ENCODE measurements at places on chromosomes 7 and 10.
A peak's percentile ranks its signal among the peaks of the same experiment; 100 is the strongest.

DNA sequence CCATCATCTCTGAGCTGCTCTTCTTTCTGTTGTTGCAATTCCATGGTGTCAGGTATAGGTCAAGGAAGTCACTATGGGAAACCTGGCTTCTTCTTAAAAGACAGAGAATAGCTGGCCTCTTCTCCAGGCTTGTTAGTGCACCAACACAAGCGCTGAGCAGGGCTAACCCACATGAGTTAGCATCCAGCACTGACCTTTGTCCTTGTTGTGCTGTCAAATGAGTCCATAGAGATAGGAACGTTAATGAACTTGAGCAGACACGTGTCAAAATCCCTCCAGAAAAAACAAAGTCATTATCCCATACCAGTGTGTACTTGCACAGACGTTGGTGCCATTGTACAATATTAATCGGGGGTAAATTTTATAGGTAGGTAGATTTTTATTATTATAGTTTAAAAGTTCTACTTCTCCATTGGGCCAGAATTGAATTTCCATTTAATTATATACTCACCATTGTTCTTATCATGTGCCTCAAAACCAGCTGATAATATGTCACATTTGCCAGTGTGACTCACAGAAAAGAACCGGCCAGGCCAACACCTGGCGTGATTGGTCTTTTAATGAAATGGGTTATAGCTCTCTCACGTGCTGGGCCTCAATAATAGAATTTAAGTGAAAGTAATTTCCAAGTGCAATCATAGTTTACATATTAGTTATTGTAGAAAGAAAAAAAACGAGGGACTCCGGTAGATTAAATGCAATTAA, 468.8 kb upstream of the MGMT start:
- DNase-seq: no peak

DNA sequence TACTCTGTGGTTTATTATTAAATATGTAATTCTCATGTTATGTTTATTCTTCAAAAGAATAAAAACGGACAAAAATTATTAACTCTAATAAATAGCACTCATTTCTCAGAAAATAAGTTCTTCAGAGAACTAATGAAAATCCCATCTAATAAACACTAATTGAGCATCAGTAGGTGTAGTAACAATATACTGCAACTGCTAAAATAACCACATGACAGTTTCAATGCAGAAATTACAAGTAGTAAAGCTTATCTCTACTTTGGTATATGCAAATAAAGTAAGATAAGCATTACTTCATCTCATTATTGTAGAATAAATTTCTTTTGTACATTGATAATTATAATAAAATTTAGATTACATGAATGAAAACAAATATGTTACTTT, 56.4 kb upstream of the DKK1 start:
- no peak for DNase-seq

GRCh38 chr7:128387216-128388144, 22.3 kb downstream of the IMPDH1 start:
- peak; percentile 52 for DNase-seq

DNA sequence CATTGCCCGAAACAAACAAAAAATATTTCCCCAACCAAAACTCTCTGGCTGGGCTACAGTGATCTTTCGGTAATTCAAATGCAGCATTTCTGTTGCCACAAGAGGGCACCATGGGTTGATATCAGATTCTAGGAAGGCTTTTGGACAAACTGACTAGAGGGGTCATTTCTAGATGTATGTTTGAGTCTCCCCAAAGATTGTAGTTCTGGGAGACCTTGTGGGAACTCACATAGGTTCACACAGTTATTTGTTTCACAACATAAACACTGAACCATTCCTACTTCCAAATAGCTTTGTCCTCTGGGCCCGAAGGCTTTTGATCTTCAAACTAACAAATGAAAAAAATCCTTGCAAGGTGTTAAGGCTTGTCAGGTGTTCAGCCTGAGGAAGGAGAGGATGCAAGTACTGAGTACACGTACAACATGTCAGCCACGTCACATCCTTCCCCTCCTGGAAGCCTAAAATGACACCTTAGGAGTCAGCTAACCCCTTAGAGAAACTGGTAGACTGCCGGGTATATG, 37.0 kb upstream of the IL15RA start:
- DNase-seq: no peak

- no peak for DNase-seq
These were observed 158.8 kb downstream of the SKAP2 start for GRCh38 chr7:26705567-26705966.

DNA sequence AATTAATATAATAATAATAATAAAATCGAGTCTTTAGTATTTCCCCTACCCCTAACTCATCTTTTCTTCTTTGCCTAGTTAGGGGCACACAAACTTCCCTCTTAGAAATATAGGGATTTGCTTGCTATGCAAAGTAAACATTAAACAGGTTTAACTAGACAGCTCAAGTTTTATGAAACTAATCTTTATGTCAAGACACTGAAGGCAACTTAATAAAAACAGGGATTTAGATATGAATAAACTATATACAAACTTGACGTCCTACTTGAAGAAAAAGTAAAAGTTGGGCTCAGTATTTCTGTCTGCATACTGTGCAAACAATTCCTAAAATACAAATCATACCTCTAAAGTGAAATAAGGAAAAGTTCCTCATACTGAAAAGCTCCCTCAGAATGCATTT, 52.1 kb upstream of the CAV2 start:
- no peak for DNase-seq

DNA sequence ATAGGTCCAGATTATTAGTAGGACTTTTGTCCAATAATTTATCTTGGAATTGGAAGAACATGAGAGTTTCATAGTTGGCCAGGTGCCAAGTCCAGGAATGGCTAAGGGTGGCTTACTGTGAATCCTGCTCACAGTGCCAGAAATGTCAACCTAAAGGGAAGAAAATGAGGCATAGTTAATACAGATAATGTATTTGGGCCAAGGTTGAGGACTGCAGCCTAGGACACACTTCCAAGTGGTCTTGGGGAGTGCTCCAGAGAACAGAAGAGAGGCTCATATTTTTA, 78.2 kb downstream of the MAPK8 start:
- DNase-seq: no peak

DNA sequence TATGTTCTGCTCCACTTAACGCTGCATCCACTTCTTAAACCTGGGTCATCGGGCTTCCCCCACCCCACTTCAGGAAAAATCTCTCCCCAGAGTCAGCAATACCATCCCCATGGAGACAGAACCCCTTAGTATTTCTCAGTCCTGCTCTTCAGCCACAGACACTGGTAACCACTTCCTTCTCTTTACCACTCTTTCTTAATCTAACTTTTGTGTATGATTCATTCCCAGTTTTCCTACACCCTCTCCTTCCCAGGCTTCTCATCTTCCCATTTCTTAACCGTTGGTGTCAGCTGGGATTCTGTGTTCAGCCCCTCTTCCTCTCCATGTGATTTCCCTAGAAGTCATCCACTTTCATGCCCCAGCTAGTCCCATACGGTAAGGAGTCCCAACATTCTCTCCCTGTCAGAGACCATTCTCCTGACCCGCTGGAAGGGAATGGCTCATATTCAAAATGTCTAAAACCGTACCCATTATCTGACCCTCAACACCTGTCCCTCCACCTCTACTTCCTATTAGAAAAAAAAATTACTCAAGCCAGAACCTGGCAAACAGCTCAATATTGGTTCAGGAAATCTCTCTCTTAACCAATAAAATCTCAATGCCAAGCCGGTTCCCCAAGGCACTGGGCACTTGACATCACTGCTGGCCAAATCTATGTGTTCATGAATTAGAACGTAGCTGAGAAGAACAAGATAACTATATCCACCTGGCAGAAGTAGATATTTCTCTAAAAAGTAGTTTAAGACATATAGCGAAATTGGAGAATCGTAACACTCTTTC, 89.4 kb downstream of the DGKI start:
- DNase-seq: no peak

- no peak for DNase-seq
These were observed 25.5 kb upstream of the VPS41 start for GRCh38 chr7:38934536-38934935.

DNA sequence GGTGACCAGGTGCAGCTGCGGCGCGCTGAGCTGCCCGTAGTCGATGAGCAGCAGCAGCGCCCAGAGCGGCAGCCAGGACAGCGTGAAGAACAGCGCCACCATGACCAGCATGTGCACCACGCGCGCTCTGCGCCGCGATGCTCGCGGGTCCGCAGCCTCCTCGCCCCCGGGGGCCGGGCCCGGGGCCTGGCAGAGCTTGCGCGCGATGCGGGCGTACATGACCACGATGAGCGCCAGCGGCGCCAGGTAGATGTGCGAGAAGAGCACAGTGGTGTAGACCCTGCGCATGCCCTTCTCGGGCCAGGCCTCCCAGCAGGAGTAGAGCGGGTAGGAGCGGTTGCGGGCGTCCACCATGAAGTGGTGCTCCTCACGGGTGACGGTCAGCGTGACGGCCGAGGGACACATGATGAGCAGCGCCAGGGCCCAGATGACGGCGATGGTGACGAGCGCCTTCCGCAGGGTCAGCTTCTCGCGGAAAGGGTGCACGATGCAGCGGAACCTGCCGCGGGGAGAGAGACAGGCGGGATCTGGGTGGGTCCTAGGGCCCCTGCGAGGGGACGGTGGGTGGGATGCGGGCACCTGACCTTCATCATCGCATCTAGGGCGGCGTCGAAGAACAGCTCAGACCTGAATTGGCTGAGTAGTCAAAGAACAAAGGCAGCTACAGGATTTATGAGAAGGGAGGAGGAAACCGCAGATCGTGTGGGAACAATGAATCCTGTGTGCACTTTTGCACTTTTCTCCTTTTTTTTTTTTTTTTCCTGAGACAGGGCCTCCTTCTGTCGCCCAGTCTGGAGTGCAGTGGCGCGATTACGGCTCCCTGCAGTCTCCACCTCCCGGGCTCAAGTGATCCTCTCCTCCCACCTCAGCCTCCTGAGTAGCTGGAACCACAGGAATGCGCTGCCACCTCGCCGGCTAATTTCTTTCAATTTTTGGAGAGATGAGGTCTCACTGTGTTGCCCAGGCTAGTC, 22.4 kb upstream of the PPA1 start:
- DNase-seq: no peak

GRCh38 chr10:404346-404745, 269.1 kb downstream of the ZMYND11 start:
- DNase-seq: no peak

DNA sequence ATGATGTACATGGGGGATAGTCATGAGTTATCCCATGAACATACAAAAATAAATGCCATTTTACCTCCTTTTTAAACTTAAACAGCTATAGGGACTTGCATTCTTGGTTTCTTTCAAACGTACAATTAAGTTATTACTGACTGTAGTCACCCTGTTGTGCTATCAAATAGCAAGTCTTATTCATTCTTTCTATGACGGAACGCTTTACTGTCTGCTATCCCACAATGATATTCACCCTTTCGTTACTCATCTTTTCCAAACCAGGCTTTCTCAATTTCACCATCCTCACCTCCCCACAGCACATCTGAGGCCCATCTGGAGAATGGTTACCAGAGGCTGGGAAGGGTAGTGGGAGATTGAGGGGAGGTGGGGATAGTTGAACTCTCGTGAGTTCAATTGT, 218.8 kb downstream of the PHF14 start:
- DNase-seq: no peak

DNA sequence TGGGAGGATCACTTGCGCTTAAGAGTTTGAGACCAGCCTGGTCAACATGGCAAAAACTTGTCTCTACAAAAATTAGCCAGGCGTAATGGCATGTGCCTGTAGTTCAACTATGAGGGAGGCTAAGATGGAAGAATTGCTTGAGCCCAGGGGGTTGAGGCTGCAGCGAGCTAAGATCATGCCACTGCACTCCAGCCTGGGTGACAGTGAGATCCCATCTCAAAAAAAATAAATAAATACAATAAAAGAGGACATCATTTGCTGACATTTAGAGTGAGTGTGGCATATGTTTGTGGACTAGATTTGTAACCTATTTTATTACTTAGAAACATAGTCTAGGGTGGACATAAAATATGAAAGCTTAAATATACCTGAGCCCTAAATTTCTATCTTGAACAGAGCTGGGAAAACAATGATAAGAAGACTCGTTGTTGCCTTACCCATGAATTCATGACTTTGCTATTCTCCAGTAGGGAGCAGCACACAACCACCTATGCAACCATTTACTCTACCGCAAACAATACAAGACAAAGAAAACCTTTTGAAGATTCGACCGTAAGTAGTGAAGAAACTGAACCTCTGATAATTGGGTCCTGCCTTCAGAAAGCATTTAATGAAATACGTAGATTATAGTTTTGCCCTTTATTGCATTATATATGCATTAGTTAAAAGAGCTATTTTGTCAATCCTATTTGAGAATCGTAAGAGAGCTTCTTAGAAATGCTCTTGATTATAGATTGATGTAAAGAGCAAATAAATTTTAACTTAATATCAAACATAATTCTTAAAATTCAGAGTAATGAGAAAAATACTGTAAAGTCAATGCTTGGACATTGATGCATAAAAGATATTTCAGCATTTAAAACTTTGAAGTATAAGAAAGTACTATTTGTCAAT, 83.5 kb downstream of the GNAT3 start:
- no peak for DNase-seq

DNA sequence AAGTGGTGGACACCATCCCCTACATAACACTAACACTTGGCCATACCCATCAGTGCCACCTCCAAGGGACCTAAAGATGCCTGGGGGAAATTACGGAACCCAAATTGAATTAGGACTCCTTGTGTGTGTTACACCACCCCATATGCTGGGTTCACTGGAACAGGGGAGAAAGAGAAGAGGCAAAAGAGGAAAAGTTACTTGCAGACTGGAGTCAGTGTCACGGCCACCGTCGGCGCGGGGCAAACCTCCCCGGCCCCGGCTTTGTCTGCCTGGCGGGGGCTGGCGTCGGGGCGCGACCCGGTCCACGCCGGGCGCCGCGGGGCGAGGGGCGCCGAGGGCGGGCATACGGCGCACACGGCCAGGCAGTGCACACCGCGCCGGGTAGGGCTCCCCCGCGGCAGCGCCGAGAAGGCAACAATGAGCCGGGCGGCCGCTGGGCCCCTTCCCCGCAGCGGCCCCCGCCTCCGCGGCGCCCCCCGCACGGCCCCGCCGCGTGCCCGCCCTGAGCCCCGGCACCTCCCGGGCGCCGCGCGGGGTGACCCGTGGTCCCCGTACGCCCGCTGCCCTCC, 171.1 kb downstream of the FAM107B start:
- no peak for DNase-seq

DNA sequence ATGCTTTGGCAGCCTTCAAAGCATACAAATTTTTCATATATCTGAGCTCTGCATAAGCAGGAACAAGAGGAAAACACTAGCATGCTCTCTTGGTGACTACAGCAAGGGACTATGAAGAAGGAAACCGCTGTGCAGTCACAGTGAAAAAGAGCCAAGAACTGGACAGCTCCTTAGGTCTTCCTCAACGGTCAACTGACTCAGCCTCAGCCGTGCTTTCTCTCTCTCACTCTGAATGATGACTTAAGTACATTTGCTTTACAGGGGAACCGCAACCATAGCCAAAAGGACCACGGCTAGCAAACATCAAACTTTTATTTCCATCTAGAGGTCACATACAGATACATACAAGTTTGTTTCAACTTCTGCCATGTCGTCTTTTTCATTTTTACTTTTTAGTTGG, 69.9 kb downstream of the HYCC1 start:
- no peak for DNase-seq

GRCh38 chr10:133391249-133391635, 2.7 kb upstream of the MTG1 start:
- DNase-seq: no peak

Measured in stimulated activated CD4-positive, alpha-beta T cell treated with anti-CD3 and anti-CD28 coated beads, TNF-alpha, amount 100 ng/mL, for 24 hours (primary cell).